ENCODE measurements at places on chromosomes 12 and 14.

DNA sequence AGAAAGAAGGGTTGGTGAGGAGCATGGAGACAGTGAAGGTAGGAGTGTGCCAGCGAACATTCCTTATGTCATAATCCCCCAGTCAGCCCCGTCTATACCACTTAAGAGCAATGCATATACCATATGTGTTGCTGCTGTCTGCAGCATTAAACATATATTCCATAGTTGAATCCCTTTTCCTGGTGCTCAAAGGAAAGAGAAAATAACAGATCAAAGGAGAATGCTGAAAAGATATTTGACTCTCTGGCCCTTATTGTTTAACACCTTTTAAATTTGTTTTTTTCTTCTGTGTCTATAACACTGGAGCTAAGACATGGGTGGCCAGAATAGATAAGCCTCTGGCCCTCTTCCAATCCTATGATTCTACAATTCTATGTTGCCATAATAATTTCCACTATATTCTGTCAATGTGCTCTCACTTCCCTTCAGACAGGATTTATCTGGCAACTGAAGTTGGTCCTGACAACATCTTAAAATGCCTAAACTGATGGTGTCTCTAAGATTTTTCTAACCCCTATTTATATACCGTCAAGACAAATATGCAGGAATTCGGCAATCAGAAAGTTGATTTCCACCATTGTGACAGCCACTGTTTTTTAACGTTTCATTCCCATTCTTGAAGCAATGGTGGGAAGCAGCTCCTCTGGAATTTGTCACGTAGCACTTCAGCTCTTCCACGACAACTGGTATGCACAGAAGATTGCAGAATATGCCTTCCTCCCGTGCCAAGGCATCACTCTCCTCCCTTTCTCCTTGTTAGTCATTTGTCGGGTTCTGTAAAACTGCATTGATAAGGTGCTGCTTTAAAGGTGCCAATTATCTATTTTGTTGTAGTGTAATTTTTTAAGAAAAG is 204.7 kb downstream of the BCAT1 start:
- no peak for DNase-seq

DNA sequence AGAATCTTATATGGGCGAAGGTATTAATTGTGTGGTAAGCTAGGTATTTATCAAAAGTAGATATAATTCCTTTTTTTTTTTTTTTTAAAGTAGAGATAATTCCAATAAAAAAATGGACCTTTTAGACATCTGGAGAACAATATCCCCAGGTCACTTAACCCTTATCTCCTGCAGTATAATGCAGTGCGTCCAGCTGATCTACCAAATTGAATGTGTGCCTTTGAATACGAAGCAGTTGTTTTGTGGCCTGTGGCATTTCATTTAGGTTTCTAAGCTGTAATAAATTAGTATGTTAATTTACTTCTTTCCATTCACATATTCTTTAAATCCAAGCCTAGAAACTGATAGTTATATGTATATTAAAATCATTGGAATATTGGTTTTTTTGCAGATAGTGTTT is 3.1 kb downstream of the FUT8 start:
- no peak for DNase-seq

DNA sequence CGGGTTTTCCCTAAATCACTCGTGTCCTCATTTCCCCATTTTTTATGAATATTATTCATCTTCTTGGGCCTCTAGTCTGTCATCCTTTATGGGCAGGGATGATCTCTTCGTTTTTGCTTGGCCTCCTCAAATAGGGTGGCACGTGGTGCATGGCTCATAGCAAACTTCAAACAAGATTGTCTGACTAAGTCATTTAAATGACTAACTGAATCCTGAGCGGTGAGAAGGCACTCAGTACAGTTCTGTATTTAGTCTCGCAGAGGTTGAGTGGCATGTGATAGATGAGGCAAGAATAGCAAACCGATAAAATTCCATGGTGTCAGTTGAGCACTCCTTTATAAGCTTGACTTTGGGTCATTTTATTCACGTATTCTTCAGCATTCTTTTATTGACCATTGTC is 5.7 kb upstream of the JDP2 start:
- no peak for DNase-seq

GRCh38 chr14:61510736-61511557 is 184.4 kb upstream of the HIF1A start:
- no peak for DNase-seq

DNA sequence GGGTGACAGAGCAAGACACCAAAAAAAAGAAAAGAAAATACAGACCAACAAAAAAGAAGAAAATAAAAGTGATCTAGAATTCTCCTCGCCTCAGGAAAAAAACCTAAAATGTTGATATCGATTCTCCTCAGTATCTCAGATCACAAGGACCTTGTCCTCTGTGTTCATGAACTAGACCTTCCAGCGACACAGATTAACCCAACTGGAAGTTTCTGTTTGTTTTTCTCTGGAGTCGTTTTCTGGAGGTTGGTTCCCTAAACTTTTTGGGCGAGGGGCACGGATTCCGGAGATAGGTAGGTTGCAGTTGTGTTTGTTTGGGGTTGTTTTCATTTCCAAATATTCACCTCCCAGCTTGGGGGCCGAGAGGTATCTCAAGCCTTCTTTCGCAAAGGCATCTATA is 559 bp upstream of the RFC5 start:
- no peak for DNase-seq

GRCh38 chr12:122836027-122836921 is 1.0 kb downstream of the HIP1R start:
- DNase-seq, result peak; percentile 26

DNA sequence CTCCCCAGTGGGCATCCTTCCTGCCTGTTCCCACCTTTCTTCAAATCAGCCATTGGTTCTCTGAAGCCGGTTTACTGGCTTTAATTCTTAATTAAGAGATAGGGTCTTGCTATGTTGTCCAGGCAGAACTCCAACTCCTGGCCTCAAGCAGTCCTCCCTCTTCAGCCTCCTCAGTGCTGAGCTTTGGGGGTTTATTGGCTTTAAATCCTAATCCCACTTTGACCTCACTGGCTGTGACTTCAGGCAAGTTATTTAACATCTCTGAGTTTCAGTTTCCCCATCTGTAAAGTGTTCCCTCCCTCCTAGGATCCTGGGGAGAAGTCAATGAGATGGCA is 2.1 kb upstream of the TRMT61A start:
- DNase-seq, result no peak

DNA sequence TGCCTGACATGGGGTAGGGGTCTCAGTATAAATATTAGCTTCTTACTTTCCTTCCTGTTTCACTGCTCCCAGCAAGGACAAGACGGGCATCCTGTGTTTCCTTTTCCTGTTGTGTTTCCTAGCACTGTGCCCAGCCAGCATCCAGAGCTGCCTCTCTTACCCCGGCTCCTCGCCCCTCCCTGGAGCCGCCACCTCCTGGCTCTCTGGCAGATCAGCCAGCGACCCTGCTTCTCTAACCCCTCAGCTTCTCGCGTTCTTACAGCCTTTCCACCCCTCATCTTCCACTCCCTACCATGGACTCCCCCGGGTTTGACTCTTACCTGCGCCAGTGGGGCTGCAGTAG is 17.8 kb downstream of the HDAC7 start:
- DNase-seq, result no peak
